ENCODE measurements at places on chromosomes 6 and 20. TPM values are rescaled to one million over a fixed set of nuclear protein-coding genes. Genes with fewer than 3 reads are reported as not detected.

DNA sequence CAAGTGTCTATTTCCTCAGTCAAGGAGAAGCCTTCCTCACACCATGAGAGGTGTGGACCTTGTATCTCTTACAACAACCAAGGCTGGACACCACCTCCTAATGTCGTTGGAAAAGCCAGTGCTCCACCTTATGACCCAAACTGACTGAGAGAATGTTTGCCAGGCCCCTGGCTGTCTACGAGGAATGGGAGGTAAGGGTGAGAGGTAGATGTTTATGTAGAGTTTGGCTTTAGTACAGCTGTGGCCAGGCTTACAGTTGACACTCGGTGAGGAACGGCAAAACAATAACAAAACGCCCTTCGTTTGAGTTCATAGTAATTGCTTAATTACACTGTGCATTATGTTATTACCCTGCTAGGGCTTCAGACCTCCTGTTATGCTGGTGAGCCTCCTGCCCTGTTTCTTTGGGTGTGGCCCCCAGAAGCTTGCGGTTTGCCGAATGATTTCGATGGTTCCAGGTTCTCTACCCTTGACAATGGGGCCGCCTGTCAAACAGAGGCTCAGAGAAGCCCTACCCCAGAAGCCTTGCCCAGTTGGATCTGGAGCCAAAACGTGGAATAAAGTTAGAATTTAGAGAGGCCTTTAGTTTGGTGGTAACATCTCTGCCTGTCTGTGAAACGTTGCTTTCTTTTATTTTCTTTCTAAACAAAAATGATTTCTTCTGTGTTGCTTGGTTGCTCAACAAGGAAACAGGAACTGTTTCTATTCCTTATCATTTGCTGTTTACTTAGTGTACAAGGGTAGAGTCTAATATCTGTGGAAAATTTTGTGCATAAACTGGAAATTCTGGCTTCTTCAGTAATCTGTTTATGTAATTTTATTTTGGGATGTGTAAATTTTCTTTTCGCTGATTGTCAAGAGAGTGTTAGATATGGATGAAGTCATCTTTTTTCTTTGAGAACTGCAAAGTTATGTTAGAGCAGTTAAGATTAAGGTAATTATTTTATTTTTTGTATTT lies 60.4 kb upstream of the FOXQ1 start:
- no peak for DNase-seq

GRCh38 chr6:104477569-104477968 lies 382.1 kb downstream of the HACE1 start:
- no peak for DNase-seq

GRCh38 chr6:55276745-55277530 lies 50.3 kb upstream of the GFRAL start:
- DNase-seq = no peak

GRCh38 chr20:2429051-2429450 lies 41.5 kb downstream of the SNRPB start:
- DNase-seq = no peak

GRCh38 chr20:19457611-19458010 lies 245.2 kb downstream of the SLC24A3 start:
- DNase-seq = no peak

DNA sequence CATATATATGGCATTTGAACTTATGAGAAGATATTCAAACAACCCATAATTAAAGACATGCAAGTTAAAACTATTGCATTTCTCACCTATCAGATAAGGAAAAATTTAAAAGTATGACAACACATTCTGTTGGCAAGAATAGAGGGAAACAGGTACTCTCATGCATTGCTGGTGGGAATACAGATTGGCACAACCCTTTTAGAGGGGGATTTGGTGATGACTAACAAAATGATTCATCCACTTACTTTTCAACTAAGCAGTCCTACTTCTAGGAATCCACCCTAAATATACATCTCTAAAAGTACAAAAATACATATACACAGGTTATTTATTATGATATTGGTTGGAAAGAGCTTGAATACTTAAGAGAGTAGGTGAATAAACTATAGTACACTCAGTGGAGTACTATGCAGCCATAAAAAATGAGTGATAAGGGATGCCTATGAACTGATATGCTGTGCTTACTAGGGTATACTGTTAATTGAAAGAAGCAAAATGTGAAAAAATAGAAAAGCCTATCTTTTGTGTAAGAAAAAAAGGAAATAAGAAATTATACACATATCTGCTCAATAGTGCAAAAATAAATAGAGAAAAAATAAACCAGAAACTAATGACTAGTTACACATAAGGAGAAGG lies 42.2 kb downstream of the ADAT2 start:
- DNase-seq = no peak

DNA sequence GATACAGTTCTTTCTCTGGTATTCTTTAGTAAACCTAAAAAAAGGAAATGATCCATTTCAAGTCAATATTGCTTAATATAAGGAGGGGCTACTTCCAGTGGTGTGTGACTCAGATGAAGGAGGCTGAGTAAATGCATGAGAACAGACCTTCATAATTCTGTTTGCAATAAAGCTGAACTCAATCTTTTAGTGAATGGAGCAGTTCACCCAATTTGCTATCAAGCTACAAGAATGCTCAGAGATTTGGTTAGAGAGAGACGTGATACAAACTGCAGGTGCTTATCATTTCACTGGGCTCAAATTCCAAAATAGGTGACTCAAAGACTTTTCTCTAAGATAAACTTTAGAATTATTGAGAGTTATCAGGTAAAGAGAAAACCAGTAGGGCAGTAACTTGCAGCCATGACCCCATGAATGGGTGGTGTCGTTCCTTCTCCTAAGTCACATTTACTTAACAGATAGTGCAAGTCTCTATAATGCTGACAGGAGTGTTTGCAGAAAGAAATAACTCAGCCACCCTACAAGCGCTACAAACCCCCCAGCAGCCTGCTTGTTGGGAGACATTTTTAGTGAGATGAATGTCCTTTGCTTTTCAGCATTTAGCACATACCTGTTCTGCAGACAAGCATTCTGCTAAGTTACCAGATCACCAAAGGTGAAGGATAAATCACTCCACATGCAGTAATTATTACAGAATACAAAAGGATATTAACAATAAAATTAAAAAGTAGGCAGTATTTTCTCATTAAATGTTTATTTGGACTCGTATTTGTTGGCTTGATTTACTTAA lies 16.4 kb upstream of the BLOC1S5 start:
- DNase-seq = no peak

DNA sequence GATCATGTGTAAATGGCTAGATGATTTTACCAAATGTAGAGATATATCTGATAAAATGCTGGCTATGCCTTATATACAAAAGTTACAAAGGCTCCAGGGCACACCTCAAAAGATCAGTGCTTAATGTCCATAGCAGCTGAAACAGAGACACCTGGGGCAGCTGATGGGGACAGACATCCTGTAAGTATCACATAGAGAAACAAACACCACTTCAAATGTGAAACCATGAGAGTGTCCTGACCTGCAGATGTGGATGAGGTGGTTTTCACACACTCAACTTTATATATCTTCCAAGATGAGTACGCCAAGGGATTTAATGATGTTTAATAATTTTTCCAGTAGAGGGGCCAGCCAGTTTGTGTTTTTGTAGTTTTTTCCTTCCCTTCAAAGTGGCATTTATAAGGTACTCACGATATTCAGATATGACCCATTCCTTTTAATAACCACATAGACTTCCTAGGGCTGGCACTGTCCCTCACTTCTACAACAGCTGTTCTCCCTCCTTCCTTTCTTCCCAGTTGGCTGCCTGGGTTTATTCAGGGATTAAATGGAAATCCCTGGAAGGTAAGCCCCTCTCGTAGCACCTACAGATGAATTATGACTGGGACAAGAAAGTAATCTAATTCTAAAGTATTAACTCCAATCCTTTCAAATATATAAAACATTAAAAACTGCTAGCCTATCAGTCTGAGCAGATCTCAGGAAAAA lies 50.3 kb upstream of the MCM9 start:
- no peak for DNase-seq

GRCh38 chr20:62224113-62224855 lies 4.2 kb upstream of the HRH3 start:
- DNase-seq = no peak

GRCh38 chr6:20870493-20870892 lies 336.2 kb downstream of the CDKAL1 start:
- no peak for DNase-seq

- no peak for DNase-seq
Observed at GRCh38 chr6:146265056-146265455, 236.2 kb downstream of the GRM1 start.

- DNase-seq = no peak
Observed at GRCh38 chr6:170284866-170285469, 5.9 kb downstream of the DLL1 start.

DNA sequence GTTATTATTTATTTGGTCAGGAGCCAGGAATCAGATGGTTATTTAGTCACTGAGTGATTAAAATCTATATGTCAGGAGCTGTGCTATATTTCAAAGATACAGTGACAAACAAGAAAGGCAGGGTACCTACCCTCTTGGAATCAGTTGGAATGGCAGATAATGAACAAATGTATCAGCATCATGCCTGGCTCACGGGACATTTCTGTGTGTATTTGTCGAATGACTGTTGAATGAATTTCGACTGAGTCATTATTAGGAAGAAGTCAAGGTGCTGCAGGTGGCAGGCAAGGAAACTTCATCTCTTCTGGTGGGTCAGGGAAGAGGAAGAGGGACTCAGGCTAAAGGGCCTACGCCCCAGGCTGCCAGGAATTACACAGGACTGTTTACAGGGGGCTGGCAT lies 13.6 kb downstream of the PKIG start:
- DNase-seq = no peak

GRCh38 chr20:23205611-23206041 lies 119.5 kb upstream of the CD93 start:
- no peak for DNase-seq

DNA sequence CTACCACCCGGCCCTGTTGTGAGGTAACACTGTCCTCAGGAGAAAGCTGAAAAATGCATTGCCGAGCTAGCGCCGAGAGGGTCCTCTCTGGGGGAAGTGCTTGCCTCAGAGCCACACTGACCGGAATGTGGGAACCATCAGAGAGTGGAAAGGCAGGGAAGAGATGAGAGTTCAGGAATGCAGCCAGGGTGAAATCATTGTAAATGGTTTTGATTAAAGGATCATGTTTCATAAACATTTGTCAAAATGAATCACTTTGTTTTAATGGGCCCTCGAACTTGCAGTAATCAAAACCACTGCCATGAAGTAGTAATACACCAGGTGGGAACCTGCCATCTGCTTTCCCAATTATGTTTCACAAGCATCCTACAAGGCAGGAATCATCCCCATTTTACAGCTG lies 16.9 kb upstream of the IL17F start:
- no peak for DNase-seq

GRCh38 chr20:10665027-10665561 lies 8.7 kb downstream of the JAG1 start:
- DNase-seq = no peak

DNA sequence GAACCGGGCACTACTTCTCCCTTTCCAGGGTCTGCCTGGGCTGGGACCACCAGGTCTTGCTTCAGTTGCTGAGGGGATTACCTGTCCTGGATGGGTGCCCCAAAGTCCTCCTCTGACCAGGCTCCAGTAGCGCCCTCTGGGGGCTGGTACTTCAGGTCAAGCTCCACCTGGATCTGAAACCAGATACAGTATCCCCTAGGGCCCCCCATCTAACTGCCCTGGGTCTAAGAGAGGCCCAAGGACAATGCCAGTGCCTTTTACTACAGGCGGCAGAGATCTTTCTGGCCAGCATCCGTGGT lies 11.2 kb upstream of the SPAG4 start:
- no peak for DNase-seq

- no peak for DNase-seq
Observed at GRCh38 chr20:12287575-12287974, 369.9 kb downstream of the BTBD3 start.

DNA sequence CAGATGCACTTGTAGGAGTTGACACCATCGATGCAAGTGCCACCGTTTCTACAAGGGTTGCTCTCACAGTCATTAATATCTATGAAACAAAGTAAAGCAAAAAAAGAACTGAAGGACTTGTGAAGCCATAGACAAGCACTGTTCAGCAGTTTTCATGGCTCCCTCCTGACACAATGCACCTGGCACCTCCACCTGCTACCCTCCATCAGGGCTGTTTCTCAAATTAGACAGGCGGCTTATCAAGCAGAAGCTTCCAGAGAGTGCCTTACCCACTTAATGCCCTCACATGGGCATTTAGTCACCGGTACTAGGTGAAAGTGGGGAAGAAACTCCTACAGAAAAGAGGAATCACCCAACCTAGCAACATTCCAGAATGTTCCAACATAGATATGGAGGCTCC lies 27.8 kb downstream of the JAG1 start:
- DNase-seq = no peak

DNA sequence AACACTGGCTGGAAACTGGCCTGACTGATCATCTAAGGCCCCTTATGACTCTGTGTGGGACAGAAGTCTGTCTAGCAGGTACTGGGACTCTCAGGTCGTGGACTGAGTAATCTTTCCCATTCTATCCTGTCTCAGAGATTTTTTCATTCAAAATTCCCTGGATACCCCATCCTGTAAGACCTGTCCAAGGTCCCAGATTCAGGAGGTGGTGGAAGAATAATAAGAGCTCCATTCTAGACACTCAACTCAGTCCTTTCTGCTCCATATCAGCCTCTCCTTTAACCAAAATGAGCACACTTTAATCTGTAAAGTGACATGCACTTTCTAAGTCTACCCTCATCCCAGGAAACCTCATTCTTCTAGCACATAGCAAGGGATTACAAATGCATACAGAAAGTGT lies 82.5 kb upstream of the MRPS10 start:
- DNase-seq = no peak

GRCh38 chr20:50065325-50065615 lies 47.7 kb downstream of the UBE2V1 start:
- no peak for DNase-seq

- no peak for DNase-seq
Observed at GRCh38 chr6:114556846-114557488, 214.1 kb upstream of the HS3ST5 start.

- DNase-seq = no peak
Observed at GRCh38 chr20:31840906-31841816, 4.2 kb downstream of the FOXS1 start.

DNA sequence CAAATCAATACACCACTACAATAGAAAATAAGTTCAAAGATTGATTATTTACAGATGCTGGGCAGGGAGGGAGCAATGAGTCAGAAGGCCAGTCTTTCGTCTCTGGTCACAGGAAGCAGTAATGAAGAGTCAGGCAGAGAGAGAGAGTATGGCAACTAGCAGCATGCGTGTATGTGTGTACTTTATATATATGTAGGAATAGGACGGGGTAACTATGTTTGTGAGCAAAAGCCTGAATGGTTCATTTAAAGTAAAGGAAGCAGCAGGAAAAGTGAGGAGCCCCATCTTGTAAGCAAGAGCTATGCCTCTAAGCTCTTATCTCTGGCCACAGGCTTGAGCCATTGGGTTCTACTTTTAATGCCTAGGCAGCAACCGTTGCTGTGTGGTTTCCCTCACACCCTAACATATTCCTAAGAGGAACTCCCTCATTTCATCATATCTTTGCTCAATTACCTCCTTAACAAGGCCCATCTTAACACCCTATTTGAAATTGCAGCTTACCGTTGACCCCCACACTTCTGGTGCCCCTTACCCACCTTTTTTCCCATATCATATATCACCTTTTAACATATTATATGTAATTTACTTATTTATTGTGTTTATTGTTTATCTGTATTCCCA lies 66.6 kb downstream of the AFG1L start:
- DNase-seq = no peak

The COX4I2 gene
- total RNA-seq = not detected

The SUMO4 gene
- total RNA-seq = 7.8 TPM

The SLPI gene
- not detected for total RNA-seq

The KCNK16 gene
- total RNA-seq = not detected

The BPIFA1 gene
- not detected for total RNA-seq

The THBS2 gene
- not detected for total RNA-seq

The PNPLA1 gene
- not detected for total RNA-seq

The RRP36 gene
- total RNA-seq = 71.4 TPM

The PPP1R14C gene
- 0.23 TPM for total RNA-seq

The PDE7B gene
- total RNA-seq = 27.6 TPM

The SLC35D3 gene
- not detected for total RNA-seq
